ENCODE measurements at places on chromosomes 12 and 14.

DNA sequence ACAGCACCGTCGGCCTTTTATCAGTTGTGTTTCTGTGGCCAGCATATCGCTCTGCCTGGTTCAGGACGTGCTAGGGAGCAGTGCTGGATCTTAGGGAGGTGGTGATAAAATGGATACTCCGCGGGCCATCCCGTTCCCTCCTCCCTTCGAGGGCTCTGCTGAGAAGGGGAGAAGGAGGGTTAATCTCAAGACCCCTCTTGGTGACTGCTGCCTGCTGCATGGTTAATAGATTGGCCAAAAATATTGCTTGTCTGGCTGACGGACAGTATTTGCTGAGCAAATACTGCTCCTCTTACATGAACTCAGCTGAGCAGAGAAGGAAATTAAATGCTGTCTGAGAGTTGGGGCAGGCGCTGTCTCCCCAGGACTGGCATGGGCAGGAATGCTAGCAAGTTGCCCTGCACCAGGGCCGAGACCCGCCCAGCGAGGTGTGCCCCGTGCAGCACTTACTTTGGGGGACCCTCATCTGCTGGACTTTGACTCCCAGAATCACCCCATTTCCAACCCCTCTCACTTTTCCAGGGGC, 1.2 kb downstream of the FBRSL1 start:
- peak; percentile 18 for DNase-seq

GRCh38 chr14:105411017-105411941, 8.3 kb upstream of the MTA1 start:
- peak; percentile 65 for DNase-seq

DNA sequence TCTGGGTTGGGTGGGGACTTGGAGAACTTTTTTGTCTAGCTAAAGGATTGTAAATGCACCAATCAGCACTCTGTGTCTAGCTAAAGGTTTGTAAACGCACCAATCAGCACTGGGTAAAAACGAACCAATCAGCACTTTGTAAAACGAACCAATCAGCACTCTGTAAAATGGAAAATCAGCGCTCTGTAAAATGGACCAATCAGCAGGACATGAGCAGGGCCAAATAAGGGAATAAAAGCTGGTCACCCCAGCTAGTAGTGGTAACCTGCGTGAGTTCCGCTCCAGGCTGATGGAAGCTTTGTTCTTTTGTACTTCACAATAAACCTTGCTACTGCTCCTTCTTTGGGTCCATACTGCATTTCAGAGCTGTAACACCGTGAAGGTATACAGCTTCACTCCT, 1.7 kb upstream of the ACOT2 start:
- no peak for DNase-seq

DNA sequence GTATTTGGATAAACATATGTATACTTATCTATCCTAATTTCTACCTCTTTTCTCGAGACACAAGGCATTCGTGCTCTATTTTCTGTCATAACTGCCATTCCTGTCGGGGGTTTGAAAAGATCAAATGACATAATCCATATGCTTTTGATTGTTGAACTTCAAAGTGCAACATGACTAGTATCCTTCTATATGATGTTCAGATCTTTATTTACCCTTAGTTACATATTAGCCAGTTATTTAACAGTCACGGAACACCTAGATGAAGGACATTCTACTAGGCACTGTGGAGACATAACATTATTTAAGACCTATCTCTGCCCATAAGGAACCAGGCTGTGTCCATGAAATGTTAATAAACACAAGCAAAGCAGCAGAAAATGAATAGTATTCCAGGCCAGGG, 11.2 kb upstream of the GRIN2B start:
- DNase-seq = no peak

DNA sequence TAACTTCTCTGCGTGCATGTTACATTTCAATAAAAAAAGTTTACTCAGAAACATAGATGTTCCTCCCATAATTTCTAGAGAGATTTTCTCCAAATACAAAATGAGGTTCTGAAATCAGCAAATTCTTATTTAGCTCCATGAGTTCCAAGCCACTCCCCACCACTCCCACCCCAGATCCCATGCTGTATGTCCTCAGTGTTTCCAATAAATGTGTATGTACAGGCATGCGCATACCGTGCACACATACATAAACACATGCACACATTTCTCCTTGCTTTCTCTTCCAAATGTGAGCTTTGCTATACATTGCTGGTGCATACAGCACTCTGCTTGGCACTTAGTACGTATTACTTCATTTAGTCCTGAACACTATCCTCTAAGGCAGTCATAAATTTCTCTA, 209.7 kb downstream of the MSRB3 start:
- DNase-seq = no peak

DNA sequence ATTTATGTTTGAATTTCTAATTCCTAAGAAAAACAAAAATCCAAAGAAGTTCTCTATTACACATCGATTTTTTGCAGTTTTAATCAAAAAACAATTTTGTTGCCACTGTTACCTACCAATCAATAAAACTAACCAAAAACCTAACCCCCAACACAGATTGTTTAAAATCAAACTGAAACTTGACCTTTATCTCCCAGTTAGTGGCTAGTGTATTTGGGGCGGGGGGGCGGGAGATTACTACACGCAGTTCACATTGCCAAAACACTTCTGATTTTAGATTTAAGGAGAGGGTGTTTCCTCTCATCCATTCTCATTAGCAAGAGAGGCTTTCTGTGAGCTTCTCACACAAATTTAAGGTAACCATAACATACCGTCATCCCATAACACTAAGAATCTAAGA, 6.4 kb downstream of the CDC42BPB start:
- DNase-seq = no peak

DNA sequence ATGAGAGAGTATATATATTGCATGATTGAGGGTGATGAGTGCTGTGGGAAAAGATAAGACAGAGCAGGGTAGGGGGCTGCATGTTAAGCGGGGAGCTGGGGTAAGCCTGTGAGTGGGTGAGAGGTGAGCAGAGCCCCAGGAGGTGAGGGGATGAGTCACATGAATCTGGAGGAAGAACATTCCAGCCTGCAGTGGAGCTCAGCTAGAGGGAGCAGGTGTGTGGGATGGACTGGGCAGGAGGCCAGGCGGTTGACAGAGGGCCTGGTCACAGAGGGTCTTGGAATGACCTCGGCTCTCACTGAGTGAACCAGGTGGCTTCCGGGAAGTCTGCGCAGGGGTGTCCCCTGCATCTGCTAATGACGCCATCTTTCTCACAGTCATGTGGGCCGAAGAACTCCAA, 44.4 kb downstream of the GIT2 start:
- peak; percentile 79 for DNase-seq

Data from EH (cell line).